Stimulated activated CD4-positive, alpha-beta T cell treated with anti-CD3 and anti-CD28 coated beads, Interleukin-1b, Interleukin-23, amount 100 ng/mL, for 4 hours (primary cell): ENCODE measurements at places on chromosomes 12 and 14.
A peak's percentile ranks its signal among the peaks of the same experiment; 100 is the strongest.

- DNase-seq, result no peak
These were observed 25.7 kb downstream of the ANO4 start for GRCh38 chr12:100820314-100820713.

GRCh38 chr14:50740856-50741255, 72.8 kb upstream of the SAV1 start:
- no peak for DNase-seq

DNA sequence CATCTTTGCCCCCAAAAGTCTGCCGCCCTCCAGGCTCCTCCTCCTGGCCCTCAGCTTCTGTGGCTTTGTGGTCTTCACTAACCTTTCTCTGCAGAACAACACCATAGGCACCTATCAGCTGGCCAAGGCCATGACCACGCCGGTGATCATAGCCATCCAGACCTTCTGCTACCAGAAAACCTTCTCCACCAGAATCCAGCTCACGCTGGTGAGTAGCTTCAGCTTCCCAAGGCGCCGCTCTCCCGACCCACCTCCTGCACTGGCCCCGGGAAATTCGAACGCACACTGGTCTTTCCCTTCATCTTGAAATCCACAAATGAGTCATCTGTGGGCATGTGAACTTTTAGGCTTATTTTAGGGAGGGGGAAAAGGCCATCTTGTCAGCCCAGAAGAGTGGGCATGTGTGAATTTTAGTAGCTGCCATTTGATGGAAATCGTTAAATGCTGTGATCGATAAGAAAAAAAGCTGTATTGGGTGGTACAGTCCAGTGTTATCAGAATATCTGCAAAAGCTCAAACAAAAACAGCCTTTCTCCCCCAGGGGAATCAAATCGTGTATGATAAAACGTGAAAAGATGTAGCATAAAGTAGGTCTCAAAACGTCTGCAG, 700 bp downstream of the SLC35E3 start:
- DNase-seq, result no peak

- no peak for DNase-seq
These were observed 48.2 kb upstream of the BTG1 start for GRCh38 chr12:92193846-92194245.

DNA sequence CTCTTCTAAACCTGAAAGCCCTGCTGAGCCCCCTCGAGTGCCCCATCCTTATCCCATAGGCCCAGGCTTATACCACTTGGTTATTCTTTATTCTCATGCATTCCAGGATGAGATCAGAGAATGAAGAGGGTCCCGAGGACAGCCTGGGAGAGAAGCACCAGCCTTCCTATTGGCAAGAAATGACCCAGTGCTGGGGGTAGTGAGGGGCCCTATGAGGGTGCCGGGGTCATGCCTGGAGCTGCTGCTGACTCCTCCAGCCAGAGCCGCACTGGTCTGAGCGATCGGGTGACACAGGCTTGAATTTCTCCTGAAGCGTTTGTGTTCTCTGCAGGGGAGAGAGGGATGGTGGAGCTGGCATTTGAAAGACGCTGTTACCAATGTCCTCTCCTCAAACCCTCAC, 18.1 kb downstream of the MORN3 start:
- no peak for DNase-seq

GRCh38 chr14:93788293-93788542, at the start of gene PRIMA1:
Gene PRIMA1, minus strand, starts transcription at chr14:93788485. Its CDS starts 767 bp downstream, at chr14:93787718.
- DNase-seq, result no peak

DNA sequence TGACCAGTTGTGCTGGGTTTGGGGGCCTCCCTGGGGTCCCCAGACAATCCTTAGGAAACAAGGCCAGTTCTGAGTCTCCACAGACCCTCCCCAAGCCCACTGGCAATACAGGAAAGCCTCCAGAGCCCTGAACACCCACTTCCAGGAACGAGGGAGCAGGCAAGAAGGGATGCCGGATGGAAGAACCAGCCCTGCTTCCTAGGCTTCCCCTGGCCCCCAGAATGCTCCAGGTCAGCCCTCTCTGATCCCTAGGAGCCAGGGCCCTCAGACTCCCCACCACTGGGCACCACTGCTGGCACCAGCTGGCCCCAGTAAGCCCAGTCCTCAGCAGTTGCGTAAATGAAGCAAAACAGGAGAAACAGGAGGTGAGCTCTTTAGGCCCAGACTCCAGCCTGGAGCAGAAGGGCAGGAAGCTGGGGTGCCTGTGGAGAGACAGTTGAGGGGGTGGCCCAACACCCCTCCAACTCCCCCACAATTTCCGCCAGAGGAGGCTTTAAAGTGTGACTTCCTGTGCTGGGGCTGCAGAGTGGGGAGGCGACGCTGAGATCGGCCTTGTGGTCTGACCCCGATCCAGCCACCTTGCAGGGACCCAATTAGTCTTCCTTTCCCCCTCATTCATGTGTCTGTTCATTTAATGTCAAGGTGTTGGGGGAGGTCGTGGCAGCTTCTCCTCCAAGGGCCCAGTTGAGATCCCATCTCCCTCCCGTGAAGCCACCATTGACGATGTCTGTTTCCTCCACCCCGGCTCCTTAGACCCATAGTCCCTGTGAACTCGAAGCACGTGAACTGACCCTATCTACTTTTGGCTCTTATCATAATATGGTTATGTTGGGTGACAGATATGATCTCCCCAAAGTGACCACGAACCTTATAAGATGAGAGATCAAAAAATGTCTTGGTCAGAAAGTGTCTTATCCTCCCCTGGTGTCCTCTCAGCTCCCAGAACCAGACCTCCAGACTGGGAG, 4.7 kb downstream of the TNFRSF1A start:
- no peak for DNase-seq

GRCh38 chr14:37482428-37482827, 112.6 kb downstream of the FOXA1 start:
- no peak for DNase-seq

DNA sequence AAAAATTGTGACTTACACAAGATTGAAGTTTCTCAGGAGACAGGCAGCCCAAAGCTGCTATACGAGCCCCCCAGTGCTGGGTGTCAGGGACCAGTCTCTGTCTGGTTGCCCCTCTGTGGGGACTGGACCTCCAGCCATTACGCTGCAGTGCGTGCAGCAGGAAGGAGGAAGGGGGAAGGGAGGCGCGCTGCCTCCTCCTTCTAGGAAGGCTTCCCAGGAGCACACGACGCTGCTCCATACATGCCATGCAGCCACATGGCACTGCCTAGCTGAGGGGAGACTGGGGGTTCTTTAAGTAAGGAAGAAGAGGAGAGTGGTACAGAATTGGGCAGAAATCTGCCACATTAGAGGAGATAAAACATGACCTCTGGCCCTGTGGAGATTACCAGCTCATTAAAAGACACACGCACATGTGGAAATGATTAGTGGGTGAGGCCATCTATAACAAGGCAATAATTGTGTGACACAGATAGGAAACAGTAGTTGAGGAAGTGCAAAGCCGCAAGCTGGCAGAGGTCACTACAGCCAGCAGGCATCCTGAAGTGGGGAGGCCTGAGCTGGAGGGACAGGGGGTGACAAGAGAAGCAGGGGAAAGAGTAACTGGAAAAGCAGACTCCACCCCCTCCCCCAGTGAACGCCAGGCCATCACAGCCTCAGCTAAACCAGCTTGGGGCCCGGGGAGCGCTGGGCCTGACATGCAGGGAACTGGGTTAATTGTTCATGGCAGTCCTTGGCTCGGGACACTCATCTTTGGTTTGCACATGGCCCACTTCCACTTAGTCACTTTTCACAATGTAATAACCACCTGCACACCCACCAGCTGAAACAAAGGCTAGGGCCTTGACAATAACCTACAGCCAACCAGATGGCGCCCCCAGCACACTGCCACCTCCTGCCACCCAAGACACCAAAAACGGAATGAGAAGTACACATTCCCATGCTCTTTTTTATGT, 39.6 kb downstream of the CCDC88C start:
- DNase-seq, result no peak

DNA sequence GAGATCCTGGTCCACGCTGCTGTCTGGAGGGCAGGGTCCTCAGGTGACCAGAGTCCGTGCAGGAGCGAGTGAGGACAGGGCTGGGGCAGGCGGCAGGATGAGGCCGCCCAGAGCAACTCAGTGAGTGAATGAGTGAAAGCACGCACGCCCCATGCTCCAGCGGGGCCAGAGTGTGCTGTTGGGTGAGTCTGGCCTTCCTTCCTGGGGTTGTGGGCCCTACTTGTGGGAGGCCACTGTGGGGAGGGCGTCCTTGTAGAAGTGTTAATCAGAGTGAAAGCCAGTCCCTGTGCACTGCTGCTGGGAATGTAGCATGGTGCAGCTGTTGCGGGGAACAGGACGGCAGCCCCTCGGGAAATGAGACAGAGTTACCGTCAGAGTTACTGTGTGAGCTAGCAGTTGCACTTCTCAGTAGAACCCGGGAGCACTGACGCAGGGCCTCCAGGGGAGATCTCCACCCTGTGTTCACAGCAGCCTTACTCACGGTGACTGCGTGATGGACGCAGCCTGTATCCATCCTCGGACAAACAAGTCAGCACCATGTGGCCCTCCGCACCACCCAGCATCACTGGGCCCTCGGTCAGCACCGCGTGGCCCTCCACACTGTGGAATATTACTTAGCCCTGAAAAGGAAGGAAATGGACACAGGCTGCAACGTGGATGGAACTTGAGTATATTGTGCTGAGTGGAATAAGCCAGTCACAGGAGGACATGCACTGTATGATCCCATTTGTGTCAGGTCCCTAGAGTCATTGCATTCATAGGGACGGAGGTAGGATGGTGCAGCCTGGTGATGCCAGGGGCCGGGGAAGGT, 22.1 kb downstream of the PACS2 start:
- no peak for DNase-seq

DNA sequence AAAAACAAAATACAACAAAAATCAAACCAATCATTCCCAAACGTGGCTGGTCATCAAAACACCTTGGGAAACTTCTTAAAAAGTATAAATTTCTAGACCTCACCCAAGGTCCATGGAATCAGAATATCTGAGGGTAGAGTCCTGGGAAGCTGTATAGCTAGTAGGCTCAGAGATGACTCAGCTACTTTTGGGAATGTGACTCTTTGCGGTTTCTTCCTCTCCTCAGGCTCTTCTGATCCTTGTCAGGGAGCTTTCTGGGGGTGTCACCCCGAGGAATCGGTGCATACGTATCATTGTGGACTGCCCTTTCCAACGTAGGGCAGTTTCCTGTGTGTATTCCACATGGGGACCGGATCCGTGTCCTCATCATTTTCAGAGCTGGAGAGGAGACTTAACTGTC, 14.8 kb downstream of the JDP2 start:
- no peak for DNase-seq

DNA sequence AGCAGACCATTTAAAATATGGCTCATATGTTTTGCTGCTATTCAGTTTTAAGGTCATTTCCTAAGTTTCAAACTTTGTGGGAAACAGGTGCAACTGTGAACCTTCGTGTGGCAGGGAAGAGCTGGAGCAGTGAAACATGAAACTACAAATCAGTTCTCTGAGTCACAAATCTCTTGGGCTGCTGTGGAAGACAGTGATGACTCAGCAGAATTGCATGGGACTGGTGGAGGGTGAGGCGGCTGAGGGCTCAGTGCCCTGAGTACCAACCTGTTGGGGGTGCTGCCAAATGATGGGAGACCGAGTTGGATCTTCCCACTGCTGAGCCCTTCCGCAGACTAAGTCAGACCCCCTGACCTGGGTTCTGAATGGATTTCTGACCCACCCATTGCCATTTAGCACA, 8.4 kb upstream of the CALM1 start:
- DNase-seq, result no peak

DNA sequence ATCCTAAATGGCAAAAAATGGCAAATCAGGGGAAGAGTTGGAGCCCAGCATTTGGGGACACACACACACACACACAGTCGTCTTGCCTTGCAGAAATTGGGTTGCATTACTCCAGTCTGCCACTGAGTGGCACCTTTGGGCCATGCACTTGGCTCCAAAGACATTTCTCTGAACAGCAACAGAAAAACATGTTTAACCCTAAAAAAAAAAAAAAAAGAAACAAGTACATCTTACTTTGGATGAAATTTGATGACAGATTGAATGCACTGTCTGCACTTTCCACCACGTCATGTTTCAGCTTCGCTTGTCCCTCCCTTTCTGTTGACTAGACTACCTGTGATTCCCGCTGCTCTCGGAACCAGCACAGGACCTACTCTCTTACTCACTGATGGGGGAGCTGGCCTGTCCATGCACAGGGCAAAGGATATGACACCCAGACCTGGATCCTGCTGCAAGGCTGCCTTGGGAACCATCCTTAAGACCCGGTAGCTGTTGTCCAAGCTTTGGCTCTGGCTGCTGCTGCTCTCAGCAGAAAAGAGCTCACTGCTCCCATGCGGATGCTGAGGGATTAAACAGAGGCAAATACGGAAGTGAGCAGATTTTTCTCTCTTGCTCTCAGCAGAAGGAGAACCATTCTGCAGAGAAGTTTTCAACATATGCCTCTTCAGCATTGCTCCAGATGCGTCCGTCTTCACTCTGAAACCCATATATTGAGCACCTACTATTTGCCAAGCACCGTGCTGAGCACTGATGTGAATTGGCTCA, 376.8 kb downstream of the DPF3 start:
- peak; percentile 63 for DNase-seq

DNA sequence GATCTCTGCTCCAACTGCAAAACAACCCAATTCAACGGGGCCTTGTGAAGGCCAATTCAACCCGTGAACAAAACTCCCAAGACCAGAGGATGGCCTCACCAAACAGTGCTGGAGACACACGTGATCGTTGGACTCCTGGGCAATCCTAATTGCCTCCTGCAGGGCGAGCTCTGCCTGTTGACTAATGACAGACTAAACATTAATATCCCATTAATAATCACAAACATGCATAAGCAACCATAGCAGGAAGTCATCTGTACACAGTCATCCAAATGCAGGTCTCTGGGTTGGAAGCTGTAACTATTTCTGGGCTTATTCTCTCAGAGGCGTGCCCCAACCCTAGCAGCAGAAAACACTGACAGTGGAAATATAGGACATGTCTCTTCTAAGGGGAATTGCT, 21.0 kb downstream of the ANAPC5 start:
- no peak for DNase-seq

DNA sequence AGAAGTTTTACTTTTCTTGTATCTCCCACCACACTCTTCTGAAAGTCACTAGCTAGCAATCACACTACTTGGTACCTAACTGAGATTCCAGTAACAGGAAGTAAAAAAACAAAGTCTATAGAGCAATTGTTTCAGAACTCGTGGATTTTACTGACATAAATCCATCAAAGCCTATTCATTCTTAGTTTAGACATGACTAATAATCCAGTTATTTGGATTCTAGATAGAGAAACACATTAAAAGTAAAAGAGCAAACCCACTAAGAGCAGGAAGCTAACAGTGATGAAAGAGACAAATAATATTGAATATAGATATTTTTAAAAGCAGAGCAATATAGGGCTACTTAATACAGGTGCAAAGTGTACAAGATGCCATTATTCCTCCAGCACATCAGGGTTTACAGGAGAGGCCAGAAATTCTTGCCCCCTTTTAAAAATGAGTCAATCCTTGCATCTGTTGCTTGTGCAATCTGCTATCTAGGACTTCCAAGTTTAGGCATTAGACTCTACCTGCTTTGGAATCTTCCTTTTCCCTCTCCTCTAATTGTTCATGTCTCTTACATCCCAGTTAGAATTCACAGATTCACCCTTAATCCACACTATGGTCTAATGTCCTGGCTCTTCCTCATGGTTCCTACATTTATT, 6.0 kb downstream of the HEATR5A start:
- no peak for DNase-seq

GRCh38 chr14:91753501-91754128, 21.7 kb upstream of the CATSPERB start:
- no peak for DNase-seq

GRCh38 chr14:105844047-105844630, 317.8 kb downstream of the TMEM121 start:
- DNase-seq, result no peak

GRCh38 chr12:124422142-124422569, 127.3 kb downstream of the RFLNA start:
- no peak for DNase-seq
